ENCODE measurements at places on chromosomes 2 and 18.

GRCh38 chr18:30601541-30601940 lies 441.0 kb downstream of the DSC3 start:
- no peaks in the 10 kb centered on the region for H3K4me1 ChIP-seq
- no peak overlapping the region for H3K27ac ChIP-seq
- H3K4me3 ChIP-seq, result no peak overlapping the region
- no peaks in the 10 kb centered on the region for H3K36me3 ChIP-seq

- H3K4me1 ChIP-seq, result peaks cover 48% of the 10 kb centered on the region
- H3K36me3 ChIP-seq, result no peaks in the 10 kb centered on the region
- no peaks in the 10 kb centered on the region for H3K27me3 ChIP-seq
- H3K4me3 ChIP-seq, result peak overlapping the region; percentile 10
- H3K27ac ChIP-seq, result peak overlapping the region; percentile 89
Measured at GRCh38 chr2:60806988-60807681, 51.1 kb downstream of the PAPOLG start.

DNA sequence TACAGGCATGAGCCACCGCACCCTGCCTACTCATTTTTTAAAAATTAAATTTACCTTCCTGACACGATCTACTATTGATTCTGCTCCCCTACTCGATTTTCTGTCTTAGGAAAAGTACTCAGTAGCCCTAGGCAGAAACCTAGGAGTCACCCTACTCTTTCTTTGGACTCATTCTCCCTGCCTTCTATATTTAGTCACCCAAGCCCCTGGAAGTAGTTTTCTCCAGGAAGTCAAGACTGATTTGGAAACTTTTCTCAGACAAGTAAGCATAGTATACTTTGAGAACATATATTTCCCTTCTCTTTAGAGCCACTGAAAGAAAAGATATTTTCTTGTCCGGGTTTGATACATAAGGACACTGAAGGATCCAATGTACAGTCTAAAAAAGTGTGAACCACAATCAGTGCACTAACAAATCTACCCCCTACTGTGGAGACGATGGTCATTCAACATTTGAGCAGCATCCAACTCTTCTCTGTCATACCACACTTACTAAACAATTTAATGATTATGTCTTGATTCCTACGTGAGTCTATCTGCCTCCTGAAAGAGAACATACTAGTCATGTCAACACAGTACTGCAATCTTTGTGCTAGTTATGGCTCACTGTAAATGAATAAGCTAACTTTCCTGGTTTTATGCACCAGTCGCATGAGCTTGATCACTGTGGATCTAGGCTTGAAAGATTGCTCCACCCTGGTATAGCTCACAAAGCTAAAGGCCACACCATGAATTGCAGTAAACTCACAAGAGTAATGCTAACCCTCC lies 19.8 kb downstream of the YWHAQ start:
- DNase-seq, result no peak
- H3K36me3 ChIP-seq, result peaks cover 74% of the 10 kb centered on the region
- H3K27ac ChIP-seq, result peak overlapping the region; percentile 52
- H3K4me3 ChIP-seq, result no peak overlapping the region
- H3K27me3 ChIP-seq, result no peaks in the 10 kb centered on the region
- H3K4me1 ChIP-seq, result peaks cover 72% of the 10 kb centered on the region

DNA sequence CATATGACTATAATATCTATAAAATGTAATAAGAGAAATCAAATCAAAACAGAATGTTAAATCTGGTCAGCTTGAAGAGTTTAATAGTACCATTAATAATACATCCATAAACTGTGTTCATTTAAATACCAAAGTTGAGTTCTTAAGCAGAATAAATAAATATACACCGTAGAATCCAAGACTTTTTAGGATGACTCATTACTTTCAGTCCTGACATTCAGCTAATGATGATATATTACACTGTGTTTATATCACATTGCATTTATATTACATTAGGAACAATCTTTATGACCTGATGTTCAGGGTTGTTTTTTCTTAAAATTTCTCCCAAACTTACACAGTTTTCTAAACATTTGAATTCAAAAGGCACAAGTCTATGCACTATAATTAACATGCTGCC lies 331.3 kb downstream of the SS18 start:
- no peak overlapping the region for H3K27ac ChIP-seq
- H3K4me3 ChIP-seq, result no peak overlapping the region
- H3K27me3 ChIP-seq, result no peaks in the 10 kb centered on the region

DNA sequence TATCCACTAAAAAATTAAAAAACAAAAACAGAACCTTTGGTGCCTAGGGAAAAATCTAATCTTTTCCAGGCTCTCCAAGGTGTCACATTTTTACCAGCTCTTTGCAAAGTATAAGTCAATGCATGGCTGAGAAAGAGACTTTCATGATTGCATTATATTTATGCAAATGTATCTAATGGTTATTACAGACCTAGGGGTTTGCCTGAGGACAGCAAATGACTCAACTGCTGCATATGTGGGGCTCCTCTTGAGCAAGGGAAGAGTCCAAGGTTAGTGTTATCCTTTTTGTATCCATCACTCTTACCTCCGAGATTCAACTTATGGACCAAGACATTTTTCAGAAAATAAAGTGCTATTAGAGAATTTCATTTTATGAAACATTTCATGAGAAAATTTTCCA lies 33.9 kb upstream of the RMP24 start:
- DNase-seq, result no peak
- no peak overlapping the region for H3K27ac ChIP-seq
- no peaks in the 10 kb centered on the region for H3K36me3 ChIP-seq
- no peaks in the 10 kb centered on the region for H3K4me1 ChIP-seq
- H3K27me3 ChIP-seq, result peaks cover 8% of the 10 kb centered on the region
- no peak overlapping the region for H3K4me3 ChIP-seq

DNA sequence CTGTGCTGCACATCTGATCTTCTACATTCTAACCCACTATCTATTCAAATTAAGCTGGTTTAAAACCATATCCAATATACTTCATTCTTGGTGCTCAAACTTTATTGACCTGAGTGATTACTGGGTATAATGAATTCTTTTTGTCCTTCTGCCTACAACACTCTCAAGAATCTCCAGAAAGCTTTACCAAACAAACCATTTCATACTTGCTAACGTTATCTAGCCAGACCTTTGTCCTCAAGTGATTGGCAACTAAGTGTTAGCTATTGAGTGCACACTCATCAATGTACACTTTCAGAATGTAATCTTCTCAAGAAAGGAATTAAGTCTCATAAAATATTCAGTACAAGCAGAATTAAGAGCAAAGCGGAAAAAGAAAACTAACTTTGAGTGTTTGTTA lies 1.4 kb downstream of the SUCLG1 start:
- peak overlapping the region; percentile 68 for H3K4me3 ChIP-seq
- H3K4me1 ChIP-seq, result peaks cover 36% of the 10 kb centered on the region

- peaks cover 8% of the 10 kb centered on the region for H3K27me3 ChIP-seq
- H3K4me3 ChIP-seq, result no peak overlapping the region
- peaks cover 4% of the 10 kb centered on the region for H3K36me3 ChIP-seq
- H3K27ac ChIP-seq, result no peak overlapping the region
- no peak for DNase-seq
Measured at GRCh38 chr18:44779753-44780292, 99.1 kb downstream of the SETBP1 start.

DNA sequence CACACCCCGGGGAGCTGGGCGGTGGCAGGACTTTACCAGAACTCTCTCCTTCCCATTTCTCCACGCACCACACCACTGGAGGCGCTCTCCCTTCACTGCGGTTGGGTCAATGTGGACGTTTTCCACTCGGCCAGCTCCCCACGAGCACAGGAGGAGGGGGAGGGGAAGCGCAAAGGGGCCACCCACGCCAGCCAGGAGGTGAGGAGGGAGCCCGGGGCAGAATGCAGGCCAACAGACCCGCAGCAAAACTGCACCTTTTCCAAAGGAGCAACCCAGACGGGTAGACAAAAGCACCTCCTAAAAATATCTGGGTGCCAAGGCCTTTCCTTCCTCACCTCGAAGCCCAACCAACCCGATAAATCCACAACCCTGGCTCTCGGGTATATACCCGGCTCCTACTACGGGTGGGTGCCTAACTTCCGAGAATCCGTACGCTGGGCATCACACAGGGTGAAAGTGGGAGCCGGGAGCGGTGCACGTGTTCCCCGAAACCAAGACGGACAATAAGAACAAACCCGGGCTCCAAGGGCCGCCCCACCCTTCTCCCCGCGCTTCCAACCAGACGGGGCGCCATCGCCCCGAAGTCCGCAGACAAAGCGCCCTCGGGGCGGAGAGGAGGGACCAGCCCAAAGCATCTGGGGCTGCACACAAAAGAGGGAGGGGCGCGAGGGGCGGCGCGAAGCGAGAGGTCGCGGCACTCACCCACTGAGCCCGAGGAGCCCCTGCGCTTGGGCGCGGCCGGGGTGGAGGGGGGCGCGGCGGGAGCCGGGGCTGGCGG lies 1.0 kb downstream of the RTN4 start:
- peak overlapping the region; percentile 94 for H3K4me3 ChIP-seq
- peak; percentile 61 for DNase-seq
- peak overlapping the region; percentile 90 for H3K27ac ChIP-seq

GRCh38 chr2:120611016-120611415 lies 124.7 kb upstream of the GLI2 start:
- H3K4me1 ChIP-seq, result no peaks in the 10 kb centered on the region
- no peaks in the 10 kb centered on the region for H3K27me3 ChIP-seq
- H3K4me3 ChIP-seq, result no peak overlapping the region
- DNase-seq, result no peak

DNA sequence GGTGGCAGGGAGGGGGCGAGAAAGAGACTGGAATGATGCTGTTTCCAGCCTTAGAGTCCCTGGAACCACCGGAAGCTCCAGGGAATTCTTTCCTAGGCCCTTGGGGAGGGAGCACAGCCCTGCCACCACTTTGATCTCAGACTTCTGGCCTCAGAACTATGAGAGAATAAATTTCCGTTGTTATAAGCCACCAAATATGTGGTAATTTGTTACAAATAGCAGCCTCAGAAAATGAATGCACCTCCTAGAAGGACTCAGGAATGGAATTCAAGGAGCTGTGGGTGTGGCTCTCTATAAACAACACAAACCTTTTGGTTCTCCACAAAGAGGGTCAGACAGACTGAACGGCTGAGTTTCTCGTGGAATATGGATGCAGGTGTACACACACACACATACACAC lies 144.5 kb downstream of the ACKR3 start:
- DNase-seq, result no peak
- H3K4me1 ChIP-seq, result no peaks in the 10 kb centered on the region
- H3K36me3 ChIP-seq, result no peaks in the 10 kb centered on the region
- no peak overlapping the region for H3K27ac ChIP-seq
- H3K27me3 ChIP-seq, result peaks cover 7% of the 10 kb centered on the region

DNA sequence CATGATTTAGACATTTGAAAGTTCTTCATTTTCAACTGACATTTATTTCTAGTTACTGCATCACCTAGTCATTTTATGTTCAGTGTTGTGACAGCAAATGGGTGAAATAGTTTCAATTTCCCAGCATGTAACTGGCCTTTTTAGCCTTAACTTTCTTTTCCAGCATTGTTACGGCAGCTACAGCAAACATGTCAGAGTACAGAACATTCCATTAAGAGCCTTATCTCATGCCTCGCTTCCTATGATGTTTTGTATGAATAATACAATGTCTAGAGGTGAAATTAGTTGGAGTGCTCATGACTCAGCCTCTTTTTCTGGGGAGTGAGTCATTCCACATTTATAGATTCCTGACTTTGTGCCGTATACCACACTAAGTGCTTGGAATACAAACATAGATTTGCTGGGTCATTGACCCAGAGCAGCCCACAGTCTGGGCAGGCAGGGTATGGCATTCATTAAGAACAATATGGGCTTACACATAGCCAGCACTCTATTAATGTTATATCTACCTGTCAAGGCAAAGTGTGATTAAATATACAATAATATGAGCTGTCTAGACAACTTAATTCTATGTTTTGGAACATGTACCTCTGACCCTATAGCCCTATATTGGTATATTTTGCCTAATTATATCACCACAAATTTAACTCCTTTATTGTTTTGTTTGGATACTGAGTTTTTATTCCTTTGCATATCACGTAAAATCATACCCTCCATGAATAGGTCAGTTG lies 72.2 kb downstream of the MAP2 start:
- DNase-seq, result no peak
- H3K4me3 ChIP-seq, result no peak overlapping the region
- H3K27me3 ChIP-seq, result no peaks in the 10 kb centered on the region
- no peaks in the 10 kb centered on the region for H3K4me1 ChIP-seq

GRCh38 chr18:3179430-3180089 lies 40.2 kb downstream of the MYOM1 start:
- DNase-seq, result no peak
- no peaks in the 10 kb centered on the region for H3K36me3 ChIP-seq
- H3K27ac ChIP-seq, result no peak overlapping the region

DNA sequence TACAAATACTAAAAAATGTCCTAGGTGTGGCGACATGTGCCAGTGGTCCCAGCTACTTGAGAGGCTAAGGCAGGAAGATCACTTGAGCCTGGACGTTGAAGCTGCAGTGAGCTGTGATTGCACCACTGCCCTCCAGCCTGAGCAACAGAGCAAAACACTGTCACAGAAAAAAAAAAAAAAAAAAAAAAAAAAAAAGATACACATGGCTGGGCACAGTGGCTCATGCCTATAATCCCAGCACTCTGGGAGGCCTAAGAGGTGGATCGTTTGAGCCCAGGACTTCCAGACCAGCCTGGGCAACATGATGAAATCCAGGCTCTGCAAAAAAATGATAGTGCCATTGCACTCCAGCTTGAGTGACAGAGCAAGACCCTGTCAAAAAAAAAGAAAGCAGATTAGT lies 13.7 kb downstream of the KANSL1L start:
- H3K4me1 ChIP-seq, result peaks cover 4% of the 10 kb centered on the region
- no peak for DNase-seq
- no peak overlapping the region for H3K27ac ChIP-seq

DNA sequence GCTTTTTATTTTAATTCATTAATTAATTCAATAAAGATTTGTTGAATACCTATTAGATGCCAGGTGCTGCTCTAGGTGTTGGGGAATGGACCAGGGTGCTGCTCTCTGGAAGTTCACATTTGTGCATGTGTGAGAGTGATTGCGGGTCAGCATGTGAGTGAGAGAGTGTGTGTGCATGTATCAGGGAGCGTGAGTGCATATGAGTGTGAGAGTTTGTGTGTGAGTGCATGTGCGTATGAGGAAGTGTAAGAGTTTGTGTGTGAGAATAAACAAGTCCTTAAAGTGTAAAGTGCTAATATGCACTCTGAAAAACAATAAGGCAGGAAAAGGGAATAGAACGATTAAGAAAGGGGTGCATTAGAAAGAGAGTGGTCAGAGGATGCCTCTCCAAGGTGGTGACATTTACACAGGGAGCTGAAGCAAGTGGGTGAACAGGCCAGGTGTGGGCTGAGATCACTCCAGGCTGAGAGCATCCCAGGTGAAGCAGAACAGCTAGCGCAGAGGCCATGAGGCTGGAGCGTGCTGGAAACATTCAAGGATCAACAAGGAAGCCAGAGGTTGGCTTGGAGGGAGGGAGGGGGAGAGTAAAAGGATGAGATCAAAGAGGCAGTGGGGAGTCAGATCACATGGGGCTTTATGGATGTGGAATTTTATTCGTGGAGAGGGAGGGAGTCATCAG lies 50.5 kb upstream of the SLC1A4 start:
- no peaks in the 10 kb centered on the region for H3K27me3 ChIP-seq
- peaks cover 11% of the 10 kb centered on the region for H3K36me3 ChIP-seq

- peaks cover 34% of the 10 kb centered on the region for H3K27me3 ChIP-seq
- no peaks in the 10 kb centered on the region for H3K4me1 ChIP-seq
- no peak overlapping the region for H3K27ac ChIP-seq
- H3K36me3 ChIP-seq, result no peaks in the 10 kb centered on the region
- H3K4me3 ChIP-seq, result no peak overlapping the region
- no peak for DNase-seq
Measured at GRCh38 chr2:42052702-42053481, 5.1 kb downstream of the PKDCC start.

GRCh38 chr2:439556-440402 lies 151.9 kb upstream of the ALKAL2 start:
- no peak overlapping the region for H3K4me3 ChIP-seq
- no peak overlapping the region for H3K27ac ChIP-seq
- H3K4me1 ChIP-seq, result peaks cover 21% of the 10 kb centered on the region
- no peaks in the 10 kb centered on the region for H3K36me3 ChIP-seq

Data from activated T-helper 2 cell treated with anti-CD3 and anti-CD28 coated beads, Interferon-gamma antibody, Interleukin-2, Interleukin-4, amounts not matched to agents 10 μg/mL and 5 μg/mL and 100 μg/mL, durations not matched to agents 14 hours and 24 hours and 36 hours (primary cell).